Foreskin melanocyte (primary cell): ENCODE measurements at places on chromosomes 12 and 14.

DNA sequence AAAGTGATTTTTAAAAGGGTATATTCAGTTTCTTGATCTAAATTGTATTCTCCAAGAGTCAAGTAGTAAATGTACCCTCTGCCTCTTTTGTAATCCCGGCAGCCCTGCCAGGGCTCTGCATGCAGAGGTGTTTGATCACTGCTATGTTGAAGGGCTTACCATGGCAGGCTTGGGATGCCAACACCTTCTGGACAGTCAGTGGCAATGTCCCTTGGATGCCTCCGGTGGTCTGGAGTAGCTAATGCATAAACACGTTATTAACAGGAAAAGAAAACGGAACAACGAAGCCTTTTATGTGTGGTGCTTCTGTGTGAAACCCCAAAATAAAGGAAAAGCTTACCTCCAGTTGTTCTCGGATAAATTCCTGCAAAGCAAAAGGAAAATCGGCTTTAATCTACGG, 19.9 kb downstream of the EIF2B2 start:
- DNase-seq = peak; percentile 35

- no peak for DNase-seq
These were observed 70.7 kb downstream of the CMKLR1 start for GRCh38 chr12:108268397-108268796.

- DNase-seq = no peak
These were observed 900 bp upstream of the LRRC23 start for GRCh38 chr12:6903722-6904121.

DNA sequence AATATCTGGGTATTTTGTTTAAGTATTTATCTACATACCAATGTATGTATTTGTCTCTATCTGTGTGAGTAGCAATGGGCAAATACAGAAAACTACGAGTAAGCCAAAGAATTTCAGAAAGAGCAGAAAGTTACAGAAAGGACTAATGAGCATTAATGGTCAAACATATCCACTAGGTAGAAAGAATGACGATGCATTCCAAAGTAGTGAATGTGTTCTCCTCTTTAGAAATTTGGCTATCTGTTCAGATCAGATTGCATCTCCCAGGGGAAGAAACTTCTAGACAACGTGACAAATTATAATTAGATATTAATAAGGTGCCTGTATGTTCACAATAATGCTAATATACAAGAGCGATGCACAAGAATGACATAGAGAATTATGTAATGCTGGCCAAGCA, 194.5 kb upstream of the GZMB start:
- DNase-seq = no peak

- DNase-seq = no peak
These were observed 811.7 kb downstream of the C12orf50 start for GRCh38 chr12:87217491-87217890.

GRCh38 chr14:79167957-79168356, 997.8 kb downstream of the NRXN3 start:
- DNase-seq = no peak

DNA sequence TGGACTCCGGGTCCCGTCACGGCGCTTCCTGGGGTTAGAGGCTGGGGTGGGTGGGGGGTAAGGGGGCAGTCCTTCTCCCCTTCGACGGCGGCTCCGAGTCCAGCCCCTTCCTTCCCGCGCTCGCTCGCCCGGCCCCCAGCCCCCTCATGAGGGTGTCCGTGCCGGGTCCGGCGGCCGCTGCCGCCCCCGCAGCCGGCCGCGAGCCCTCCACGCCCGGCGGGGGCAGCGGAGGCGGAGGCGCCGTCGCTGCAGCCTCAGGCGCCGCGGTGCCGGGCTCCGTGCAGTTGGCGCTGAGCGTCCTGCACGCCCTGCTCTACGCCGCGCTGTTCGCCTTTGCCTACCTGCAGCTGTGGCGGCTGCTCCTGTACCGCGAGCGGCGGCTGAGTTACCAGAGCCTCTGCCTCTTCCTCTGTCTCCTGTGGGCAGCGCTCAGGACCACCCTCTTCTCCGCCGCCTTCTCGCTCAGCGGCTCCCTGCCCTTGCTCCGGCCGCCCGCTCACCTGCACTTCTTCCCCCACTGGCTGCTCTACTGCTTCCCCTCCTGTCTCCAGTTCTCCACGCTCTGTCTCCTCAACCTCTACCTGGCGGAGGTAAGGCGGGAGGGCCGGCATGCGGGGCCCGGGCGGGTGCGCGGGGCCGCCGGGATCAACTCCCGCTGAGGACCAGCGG, 500 bp downstream of the GPR137C start:
- DNase-seq = no peak

GRCh38 chr14:44960146-44960545, 1.6 kb downstream of the KLHL28 start:
- DNase-seq = no peak

GRCh38 chr14:53701108-53701875, 255.3 kb downstream of the BMP4 start:
- no peak for DNase-seq

- no peak for DNase-seq
These were observed 71.1 kb upstream of the MDM1 start for GRCh38 chr12:68403296-68403695.

DNA sequence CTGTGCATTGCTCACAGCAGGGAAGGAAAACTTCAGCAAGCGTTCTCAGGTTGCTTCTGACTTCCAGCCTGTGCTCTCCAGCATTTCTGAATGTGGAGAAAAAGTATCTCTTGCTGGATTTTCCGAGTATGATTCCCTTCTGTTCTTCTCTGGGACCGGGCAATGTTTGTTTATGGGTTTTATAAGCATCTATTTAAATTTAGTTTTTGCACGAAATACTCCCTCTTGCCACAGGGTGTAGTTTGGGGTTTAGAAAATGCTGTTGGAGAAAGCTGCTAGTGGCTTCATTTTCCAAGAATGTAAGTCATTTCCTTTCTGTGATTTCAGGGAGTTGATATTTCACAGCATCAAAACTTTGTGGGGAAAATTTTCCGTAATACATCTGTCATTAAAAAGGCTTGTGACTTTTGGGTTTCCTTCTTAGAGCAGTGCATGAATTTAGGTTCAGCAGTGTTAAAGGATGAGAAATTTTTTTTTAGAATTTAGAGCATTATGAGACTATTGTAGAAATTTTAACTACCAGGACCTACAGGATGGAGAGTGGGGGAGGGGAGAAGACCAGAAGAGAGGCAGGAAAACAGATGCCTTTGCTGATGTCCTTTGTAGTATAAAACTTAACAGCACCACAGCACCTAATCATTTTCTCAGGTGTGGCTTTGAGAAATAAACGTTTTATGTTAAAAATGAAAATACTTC, 1.5 kb downstream of the FRMD6 start:
- peak; percentile 84 for DNase-seq

DNA sequence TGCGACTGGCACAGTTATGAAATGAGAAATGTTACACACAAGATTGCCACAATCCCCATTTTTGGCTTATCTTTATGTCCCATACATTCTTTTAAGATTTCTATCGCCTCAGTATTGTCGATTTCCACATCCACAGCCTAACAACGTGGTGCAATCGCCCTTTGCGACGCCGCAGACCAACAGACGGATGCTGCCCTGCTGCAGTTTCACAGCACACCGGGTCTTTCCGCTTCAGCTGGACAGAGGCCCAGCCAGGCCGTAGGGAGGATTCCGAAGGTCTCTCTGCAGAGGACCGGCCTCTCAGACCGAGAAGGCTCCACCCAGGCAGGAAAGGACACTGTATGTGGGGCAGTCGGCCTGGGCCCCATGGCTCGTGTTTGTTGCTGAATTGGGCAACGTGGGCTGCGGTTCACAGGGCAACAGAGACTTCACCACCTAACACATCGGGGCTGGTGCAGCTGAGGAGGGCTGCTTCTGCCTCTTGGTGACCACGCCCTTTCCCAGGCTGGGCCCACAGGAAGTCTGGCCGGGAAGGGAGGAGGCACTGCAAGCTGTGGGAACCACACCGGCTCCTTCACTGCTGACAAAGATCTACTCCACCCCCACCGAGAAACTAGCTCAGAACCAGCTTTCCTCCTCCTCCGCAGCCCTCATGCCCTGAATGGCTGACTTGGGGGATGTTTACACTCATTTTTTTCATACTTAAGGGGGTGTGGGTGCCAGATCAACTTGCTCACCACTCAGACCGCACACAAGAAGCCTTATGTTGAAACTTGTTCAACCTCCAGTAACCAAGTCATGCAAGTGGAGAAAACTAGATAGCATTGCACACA, 32.9 kb upstream of the MDM1 start:
- DNase-seq = peak; percentile 83

DNA sequence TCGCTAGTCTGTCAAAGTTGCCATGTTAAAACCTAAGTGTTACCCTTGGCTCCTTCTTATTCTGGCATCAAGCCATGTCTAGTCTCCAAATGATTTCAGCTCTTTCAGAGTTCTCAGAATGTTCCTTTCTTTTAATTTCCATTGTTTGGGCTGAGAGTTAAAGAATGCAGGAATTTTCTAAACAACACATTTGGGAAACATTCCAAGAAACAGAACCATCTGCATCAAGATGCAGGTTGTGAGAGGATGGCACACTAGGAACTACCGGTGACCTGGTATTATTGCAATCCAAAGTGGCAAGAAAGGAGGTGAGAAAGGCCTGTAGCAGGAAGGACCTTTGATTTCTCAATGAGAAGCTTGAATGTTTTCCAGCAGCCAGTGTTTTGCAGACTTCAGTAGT, 30.1 kb downstream of the SLC35F4 start:
- no peak for DNase-seq

- DNase-seq = no peak
These were observed 1349.1 kb downstream of the TMEM121 start for GRCh38 chr14:106875503-106875902.

- no peak for DNase-seq
These were observed 154.7 kb downstream of the DACT1 start for GRCh38 chr14:58792416-58792815.

DNA sequence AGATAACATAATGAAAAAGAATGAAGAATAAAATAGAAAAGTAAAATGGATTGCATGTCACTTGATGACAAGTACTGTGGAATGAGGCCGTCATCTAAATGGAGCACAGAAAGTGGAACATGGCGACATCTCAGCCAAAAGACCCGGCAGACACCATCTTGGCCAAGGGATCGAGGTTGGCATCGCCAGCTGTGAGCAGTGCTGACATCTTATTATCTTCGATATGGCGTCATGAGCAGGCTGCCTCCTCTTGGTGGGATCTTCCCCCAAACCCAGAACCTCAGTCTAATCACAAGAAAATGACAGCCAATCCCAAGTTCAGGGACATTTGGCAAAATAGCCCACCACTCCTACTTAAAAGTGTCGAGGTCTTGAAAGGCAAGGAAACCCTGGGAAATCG, 15.1 kb downstream of the SERPINA5 start:
- DNase-seq = no peak

DNA sequence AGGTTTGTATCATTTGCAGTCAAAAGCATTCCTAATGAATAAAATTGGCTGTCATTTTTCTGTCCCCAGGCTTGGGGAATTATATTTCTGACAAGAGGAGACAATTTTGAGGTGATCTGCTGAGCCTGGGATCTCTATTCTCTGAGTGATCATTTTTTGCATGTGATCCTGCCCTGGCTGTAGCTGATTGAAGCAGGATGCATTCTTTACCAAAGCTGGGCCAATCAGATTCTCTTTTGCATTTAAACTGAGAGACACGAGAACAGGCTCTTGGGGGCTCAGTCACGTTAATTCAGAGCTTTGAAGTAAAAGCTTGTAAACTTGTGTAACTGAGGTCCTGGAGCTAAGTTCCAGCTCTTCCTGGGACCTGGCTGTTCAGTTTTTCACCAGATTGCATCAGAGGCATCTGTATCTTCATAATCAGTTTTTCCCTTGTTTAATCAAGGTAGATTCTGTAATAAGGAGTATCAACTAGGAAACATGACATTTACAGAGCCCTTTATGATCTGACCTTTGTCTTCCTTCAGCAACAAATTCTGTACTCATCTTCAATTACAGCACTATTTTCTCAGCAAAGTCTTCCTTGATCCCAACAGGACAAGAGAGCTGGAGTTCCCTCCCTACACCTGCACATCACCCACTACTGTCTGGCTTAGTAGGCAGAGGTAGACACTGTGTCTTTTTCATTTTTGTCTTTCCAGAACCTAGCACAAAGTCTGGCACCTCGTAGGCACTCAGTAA, 35.0 kb upstream of the MANSC4 start:
- DNase-seq = peak; percentile 86

DNA sequence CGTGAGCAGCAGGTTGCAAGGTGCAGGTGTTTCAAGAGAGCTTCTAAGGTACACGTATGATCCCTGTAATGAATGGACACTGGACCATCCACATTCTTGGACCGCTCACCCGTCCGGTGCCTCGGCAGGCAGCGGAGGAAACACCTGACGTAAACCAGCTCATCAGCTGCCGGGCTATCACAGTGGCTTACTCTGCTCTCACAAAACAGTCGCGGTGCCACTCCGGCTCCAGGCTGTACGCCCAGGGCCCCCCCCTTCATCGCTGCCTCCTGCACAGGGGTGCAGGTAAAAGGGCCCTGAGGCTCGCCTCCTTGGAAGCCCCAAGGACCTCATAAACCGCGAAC, 436 bp downstream of the VPS33A start:
- DNase-seq = no peak

DNA sequence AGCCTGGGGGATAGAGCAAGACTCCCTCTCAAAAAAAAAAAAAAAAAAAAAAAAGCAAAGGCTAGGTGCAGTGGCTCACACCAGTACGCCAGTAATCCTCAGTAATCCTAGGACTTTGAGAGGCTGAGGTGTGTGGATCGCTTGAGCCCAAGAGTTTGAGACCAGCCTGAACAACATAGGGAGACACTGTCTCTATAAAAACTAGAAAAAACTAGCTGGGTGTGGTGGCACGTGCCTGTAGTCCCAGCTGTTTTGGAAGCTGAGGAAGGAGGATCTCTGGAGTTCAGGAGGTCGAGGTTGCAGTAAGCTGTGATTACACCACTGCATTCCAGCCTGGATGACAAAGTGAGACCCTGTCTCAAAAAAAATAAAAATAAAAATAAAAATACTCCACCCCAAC, 8.9 kb upstream of the RBM25 start:
- no peak for DNase-seq

GRCh38 chr14:104222396-104223036, 84.1 kb downstream of the KIF26A start:
- no peak for DNase-seq

DNA sequence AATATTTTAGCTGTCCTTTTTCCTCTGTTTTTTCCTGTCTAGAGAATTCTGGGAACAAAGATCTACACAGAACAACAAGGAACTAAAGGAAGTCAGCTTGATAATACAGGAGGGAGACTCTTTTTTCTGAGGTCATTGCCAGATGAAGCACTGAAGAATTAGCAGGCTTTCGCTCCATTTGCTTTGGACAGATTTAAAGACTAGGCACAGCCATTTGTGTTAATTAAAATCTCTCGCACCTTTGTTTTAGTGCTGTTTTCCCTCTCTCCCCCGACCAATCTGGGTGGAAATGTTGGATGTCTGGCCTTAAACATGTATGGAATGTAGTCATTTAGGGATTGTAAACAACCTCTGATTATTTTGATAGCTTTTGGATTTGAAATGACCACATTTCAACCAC, 9.6 kb upstream of the GPHN start:
- DNase-seq = no peak
